ENCODE measurements at places on chromosomes 2 and 18. TPM values are rescaled to one million over a fixed set of nuclear protein-coding genes. Genes with fewer than 3 reads are reported as not detected.

- no peak overlapping the region for H3K4me3 ChIP-seq
- no peak overlapping the region for H3K27ac ChIP-seq
- H3K36me3 ChIP-seq: no peaks in the 10 kb centered on the region
- DNase-seq: no peak
- H3K27me3 ChIP-seq: no peaks in the 10 kb centered on the region
These were observed 2.0 kb downstream of the GIGYF2 start for GRCh38 chr2:232699110-232699509.

Gene FOXD4L1
- total RNA-seq: 0.33 TPM

DNA sequence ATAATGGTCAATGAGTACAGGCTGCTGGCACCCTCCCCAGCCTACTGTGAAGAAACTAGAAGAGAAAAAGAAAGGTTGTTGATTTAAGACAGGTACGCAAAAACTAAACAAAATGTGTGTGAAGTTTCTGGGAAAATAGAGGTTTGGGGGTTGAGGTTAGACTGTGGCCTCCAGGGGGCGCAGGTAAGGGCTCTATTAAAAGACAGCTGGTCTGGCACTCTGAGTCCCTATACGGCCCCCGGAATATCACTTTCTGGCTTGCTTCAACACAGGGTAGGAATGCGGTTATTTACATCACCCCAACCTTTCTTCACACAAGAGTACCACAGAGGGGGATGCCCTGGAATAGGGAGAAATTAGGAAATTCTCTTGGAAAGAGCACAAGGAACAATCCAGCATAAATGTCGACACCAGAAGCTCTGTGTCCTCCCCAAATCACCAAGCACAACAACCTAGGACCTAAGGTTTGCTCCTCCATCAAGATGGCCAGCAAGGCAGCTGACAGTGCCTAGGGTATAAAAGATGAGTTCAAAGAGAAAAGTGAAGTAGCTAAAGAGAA lies 480.8 kb upstream of the KLHL29 start:
- no peak overlapping the region for H3K4me3 ChIP-seq
- no peaks in the 10 kb centered on the region for H3K27me3 ChIP-seq
- H3K4me1 ChIP-seq: peaks cover 4% of the 10 kb centered on the region
- peak; percentile 27 for DNase-seq

GRCh38 chr2:234969306-234970098 lies 17.7 kb downstream of the SH3BP4 start:
- no peak overlapping the region for H3K4me3 ChIP-seq
- H3K36me3 ChIP-seq: no peaks in the 10 kb centered on the region
- H3K27ac ChIP-seq: no peak overlapping the region
- DNase-seq: no peak

DNA sequence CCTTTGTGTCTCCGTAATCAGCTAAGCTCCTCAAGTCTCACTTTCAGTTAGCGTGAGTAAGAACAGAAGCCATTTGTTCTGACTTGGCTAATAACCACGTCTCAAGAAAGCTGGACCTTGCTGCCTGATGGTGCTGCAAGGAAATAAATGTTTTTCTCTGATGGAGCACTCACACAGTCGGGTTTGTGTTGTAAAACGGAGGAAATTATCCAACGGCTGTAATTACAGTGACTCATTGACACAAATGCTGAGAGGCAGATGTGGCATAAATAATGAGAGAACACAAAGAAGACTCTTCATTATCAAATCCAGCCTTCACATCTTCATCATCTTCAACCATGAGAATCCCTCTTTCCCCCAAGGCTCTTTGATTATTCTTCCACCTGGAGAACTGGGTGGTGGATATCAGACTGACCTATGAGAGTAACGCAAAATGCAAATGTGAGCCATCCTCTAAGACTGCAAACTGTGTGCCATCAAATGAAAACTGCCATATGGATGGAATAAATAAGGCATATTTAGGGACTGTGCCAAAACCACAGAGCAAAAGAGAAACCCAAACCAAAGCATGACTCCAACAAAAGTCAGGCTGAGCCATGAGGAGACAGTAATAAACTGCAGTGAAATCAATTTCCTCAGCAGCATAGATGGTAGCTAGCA lies 252.6 kb downstream of the RND3 start:
- no peak for DNase-seq
- no peak overlapping the region for H3K27ac ChIP-seq
- no peaks in the 10 kb centered on the region for H3K4me1 ChIP-seq
- H3K27me3 ChIP-seq: no peaks in the 10 kb centered on the region
- H3K36me3 ChIP-seq: no peaks in the 10 kb centered on the region

DNA sequence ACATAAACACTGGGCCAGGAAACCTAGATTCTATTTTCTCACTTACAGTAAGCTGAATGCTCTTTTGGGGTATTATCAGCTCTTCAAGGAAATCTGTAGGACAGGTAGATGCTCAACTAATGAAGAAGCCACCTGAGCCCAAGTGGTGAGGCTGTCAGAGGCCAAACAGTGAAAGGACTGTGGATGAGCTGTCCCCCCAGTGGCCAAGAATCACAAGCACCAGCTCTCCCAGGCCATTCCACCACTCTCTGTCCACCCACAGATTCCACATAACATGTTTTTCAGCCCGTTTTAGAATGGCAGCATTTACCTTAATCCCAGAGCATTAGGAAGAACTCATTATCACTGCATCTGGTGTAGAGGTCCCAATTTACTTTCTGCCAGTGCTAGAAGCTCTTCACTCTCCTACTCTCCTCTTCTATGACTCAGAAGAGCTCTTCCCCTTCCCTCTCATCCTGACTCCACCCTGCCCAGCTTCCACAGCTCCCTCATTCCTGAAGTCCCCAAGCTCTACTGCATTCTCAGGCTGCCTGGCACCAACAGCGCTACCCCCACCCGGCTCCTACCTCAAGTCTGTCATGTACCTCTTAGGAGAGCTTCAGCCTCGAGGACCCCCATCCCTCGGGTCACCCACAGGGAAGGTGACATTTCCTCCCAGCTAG lies 43.8 kb upstream of the GORASP2 start:
- H3K4me1 ChIP-seq: no peaks in the 10 kb centered on the region
- DNase-seq: no peak
- no peaks in the 10 kb centered on the region for H3K27me3 ChIP-seq

DNA sequence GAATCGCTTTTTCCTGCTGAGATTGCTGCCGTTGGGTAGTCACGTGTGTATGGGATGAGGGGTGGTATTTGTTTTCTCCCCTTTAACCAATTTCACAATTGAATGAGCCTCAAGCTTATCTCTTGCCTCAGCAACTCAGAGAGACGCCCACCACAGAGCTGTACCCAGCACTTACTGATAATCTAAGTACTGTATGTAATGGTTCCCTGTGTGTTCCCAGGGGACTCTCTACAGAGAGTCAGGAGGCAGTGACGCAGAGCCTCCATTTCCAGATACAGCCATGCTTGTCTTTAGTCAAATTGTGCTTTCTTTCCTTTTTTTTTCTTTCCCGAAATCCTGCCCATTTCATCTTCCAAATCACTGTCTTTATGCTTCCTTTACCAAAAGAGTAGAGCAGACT lies 1102.1 kb upstream of the KLHL29 start:
- H3K4me1 ChIP-seq: no peaks in the 10 kb centered on the region
- H3K27ac ChIP-seq: no peak overlapping the region
- no peaks in the 10 kb centered on the region for H3K36me3 ChIP-seq
- H3K4me3 ChIP-seq: no peak overlapping the region

All from thyroid gland (tissue), 4 donors.